ENCODE measurements at places on chromosomes 5 and 9.

- DNase-seq, result no peak
Measured at GRCh38 chr9:18820566-18821095, 212.4 kb downstream of the SAXO1 start.

GRCh38 chr9:13665418-13666066 is 386.1 kb upstream of the MPDZ start:
- DNase-seq, result no peak

GRCh38 chr5:67195406-67196275 is 958 bp downstream of the CD180 start:
- no peak for DNase-seq

DNA sequence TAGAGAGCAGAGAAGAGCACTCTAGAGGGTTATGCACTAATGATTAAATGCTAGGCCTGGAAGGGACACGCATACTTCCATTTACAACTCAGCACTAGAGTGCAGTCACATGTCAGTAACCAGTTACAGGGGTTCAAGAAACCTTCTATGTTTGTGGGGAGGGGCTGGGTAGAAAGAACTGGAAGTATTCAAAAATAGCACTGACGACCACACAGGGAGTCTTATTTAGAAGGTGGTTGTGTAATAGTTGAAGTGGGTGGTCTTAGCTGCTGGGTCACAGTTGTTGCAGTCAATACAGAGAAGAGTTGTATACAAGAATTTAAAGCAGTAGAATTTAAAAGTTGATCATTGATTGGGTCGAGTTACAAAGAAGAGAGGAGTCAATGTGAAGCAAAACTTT is 15.4 kb downstream of the AOPEP start:
- no peak for DNase-seq

DNA sequence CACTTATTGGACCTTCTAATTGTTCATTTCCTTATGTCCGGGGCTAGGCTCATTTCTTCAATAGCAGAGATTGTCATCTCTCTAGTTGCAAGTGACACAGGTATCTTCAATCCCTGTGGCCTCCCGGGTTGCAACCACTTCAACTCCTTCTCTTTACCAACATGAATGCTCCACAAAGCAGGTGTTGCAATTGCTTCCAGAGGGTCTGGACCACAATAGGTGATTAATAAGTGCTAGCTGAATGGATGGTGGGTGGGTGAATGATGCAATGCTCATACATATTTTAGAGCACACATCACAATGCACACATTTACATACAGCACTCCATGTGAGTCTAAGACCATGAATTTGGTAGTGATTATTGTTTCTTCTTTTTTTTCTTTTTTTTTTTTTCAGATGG is 2.6 kb downstream of the CEMIP2 start:
- DNase-seq, result no peak

DNA sequence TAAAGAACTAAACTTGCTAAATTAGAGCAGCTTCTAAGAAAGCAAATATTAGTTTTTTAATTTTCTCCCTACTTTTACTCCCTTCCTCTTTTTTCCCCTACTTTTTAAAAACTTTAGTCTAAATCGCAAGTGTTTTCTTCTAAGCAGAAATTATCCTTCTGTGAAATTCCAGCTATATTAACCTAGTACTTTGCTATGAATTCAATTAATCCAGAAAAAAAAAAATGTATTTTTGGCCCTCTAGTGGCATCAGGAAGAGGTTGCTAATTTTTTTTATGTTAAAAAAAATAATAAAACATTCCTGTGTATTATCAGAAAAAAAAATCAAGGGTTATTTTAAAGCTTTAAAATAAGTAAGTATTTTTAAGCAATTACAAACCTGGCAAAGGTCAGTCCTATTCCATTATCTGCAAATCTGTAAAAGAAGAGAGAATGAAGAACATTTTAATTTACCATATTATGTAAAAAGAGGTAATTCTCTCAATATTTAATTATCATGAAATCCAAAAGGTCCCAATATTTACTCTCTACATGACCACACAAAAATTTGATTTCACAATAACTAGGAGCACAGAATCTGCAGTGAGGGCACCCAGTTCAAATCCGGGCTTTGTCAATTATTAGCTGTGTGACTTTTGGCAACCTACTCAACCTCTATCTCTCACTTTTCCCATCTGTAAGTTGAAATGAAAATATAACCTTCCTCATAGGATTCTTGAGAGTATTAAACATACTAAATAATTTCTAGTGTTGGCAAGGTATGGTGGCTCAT is 52.0 kb downstream of the CEMIP2 start:
- DNase-seq, result peak; percentile 13

DNA sequence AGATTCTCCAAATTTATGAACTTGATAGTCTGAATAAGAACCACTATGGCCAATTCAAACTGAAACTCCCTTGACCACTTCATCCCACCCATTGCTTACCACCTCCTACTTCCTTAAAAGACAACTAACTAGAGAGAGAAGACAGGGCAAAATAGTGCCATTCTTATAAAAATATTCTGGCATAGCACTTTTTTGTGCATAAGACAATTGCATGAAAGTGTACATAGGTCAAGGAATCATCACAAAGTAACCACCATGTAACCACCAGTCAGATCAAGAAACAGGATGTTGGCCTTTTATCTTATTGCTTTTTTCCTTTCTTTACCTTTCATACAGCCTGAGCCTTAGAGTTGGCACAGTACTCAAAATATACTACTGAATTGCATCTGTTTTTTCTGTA is 8.1 kb upstream of the ARSB start:
- DNase-seq, result no peak

DNA sequence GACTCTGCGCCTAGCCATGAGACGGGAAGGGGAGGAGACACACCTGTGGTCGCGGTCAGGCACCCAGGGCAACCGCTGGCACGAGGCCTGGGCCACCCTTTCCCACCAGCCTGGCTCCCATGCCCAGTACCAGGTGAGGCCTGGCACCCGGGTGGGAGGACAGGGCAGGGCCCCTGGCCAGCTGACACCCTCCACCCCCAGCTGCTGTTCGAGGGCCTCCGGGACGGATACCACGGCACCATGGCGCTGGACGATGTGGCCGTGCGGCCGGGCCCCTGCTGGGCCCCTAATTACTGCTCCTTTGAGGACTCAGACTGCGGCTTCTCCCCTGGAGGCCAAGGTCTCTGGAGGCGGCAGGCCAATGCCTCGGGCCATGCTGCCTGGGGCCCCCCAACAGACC is 5.0 kb downstream of the MAMDC4 start:
- no peak for DNase-seq
